Fibroblast of skin of right biceps (primary cell): ENCODE measurements at places on chromosomes 7 and 10.

DNA sequence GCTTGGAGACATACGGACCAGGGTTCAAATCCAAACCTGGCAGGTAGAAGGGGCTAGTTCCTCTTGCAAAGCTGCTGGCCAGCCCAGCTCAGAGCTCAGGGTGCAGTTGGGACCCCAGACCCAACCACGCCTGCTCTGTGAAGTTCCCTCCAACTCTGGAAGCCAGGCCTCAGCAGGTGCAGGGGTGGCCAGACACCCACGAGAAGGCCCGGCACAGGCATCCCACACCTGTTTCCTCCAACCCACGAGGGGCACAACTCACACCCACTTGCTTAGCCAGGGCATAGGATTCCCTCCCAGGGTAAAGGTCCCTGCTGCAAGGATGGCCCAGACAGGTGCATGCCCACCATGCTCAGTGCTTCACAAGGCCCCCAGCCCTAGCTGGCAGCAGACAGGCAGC lies 262.4 kb downstream of the GRID1 start:
- DNase-seq, result no peak

GRCh38 chr7:32516551-32517100 lies 21.3 kb downstream of the AVL9 start:
- peak; percentile 27 for DNase-seq

GRCh38 chr7:147586526-147586925 lies 1004.0 kb upstream of the C7orf33 start:
- DNase-seq, result peak; percentile 21

DNA sequence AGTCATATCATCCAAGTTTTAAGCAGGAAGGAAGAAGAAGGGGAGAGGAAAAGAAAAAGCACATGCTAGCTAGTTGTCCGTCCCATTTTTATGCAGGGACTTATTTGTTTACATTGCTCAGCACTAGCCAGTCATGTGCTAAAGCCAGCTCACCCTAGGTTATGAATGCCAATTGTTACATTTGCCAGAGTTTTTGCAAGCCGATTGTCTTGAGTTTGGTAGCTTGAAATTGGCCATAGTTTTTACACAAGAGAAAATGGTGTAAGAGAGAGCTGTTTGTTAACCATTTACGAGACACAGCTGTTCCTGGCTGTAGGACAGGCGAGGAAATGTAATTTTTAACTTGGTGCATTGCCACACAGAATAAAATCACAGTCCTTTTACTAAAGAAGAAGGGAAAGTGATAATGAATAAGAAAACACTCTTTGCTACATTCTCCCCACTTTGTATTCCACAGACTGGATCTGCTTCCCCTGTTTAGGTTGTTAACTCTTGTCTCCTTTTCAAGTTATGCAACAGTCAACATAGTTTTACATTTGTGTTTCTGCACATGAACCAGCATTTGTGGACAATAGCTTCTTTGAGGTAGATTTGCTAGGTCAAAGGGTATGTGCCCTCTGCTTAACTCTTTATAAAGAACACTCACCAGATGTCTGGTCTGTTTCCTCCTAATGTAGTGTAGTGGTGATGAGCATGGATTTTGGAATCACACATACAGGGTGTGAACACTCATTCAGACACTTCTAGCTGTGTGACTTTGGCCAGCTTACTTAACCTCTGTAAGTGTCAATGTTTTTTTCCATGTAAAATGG lies 357.2 kb downstream of the LRMDA start:
- no peak for DNase-seq

- no peak for DNase-seq
These were observed 39.4 kb upstream of the CXCL12 start for GRCh38 chr10:44424298-44424697.

- DNase-seq, result no peak
These were observed 7.5 kb downstream of the MTG1 start for GRCh38 chr10:133401500-133401899.

GRCh38 chr7:50307368-50308032 lies 3.0 kb downstream of the IKZF1 start:
- no peak for DNase-seq

DNA sequence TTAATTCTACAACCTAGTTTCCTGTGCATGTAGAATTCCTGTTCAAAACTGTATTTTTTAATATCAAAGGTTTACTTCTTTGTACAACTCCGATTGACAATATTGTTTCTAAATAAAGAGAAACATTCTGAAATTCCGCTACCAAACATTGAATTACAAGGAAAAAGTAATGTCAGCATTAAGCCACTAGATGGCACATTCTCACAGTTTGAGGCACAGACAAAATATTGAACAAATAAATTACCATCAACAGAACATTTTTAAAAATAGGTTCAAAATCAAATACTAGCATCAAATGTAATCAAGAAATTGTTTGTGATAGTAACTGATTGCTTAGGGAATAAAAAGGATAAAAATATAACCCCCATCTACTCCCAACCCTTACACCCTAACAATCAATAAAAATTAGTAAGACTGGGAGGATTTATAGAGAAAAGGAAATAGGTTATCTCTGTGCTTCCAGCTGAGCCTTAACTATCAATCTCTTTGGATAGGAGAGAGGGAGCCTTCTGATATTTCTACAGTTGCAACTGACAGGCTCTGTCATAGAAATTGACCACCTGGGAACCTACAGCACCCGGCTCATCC lies 86.6 kb upstream of the C7orf33 start:
- peak; percentile 33 for DNase-seq

DNA sequence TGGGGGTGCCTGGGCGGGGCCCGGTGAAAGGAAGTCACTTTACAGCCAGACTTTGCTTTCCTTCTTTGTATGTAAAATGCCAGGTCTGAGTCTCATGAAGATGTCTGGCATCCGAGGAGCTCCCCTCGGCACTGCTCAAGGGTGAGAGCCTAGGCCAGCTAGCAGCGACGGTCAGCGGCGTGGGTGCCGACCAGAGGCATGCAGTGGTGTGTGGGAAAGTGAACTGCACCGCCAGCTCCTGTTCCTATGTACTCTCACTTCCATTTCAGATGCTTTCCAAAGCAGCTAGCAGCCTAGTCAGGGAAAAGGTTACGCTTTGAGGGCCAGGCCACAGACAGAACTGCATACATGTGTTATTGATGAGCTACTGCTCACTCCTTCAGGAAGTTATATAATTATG lies 172.8 kb downstream of the ZMYND11 start:
- DNase-seq, result no peak

DNA sequence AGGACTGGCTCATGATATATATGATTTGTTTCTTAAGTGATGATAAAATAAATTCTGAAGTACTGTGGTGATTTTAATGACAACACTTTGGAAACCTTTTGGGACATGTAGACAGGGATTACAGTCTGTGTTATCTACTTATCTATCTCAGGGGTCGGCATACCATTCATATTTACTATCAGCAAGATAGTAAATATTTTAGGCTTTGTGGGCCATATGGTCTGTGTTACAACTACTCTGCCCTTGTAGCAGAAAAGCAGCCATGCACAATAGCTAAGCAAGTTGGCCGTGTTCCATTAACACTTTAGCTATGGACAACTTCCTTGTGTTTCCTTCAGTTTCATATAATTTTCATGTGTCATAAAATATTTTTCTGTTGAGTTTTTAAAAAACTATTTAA lies 97.8 kb upstream of the PRPS1L1 start:
- DNase-seq, result peak; percentile 90

DNA sequence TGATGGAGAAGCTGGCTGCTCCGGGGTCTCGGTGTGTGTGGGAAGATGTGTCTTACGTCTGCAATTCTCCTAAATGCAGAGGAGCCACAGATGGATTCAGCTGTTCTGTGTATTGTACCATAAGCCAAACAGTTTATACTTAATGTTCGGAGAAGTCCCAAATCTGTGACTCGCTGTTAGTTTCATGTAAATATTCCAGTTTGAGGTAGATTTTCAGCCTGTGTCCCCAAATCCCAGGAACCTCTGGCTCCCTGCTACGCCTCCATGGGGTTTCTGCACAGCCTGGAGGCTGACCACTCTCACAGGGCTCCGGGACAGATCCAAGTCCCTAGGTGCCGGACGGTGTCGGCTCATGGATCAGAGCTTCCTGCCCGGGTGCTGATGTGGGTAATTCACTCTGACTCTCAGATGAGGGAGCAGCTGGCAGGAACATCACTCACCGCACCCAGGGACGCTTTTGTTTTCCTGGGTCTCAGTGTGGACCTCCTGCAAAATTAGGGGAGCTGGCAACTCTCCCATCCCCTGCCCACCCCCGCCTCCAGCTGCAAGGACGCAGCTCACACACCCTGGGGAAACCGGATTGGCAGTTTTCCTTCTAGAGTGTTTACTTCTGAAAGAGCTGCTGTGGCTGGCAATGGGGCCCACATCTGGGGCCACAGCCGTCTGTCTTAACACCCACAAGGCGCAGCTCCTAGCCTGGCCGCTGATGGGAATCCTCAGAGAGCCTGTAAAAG lies 421.1 kb upstream of the FOXK1 start:
- DNase-seq, result no peak

DNA sequence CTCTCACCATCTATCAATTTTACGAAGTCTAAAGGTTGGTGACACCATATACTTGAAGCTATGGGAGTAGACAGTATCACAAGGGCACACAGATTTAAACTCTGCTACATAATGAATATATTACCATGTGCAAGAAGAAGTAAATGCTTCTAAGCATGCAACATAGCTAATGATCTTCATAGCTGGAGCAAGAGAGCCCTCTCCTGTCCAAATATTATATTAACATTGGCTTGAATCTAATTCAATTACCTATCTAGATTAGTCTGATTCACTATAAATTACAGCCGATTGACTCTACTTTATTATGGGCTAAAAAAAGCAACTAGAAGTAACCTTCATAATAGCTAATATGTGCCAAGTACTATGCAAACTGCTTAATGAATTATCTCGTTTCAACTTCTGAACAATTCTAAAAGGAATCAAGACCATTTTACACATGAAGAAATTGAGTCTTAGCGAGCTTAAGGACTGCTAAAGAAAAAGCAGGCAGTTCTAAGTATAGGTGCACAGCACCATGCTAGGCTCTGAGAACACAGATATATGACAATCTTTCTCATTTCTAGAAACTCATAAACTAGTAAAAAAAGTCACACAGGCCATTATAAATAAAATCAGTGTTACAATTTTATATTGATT lies 21.9 kb downstream of the FRA10AC1 start:
- DNase-seq, result peak; percentile 37

- DNase-seq, result no peak
These were observed 124.2 kb downstream of the TCERG1L start for GRCh38 chr10:131187274-131187673.

DNA sequence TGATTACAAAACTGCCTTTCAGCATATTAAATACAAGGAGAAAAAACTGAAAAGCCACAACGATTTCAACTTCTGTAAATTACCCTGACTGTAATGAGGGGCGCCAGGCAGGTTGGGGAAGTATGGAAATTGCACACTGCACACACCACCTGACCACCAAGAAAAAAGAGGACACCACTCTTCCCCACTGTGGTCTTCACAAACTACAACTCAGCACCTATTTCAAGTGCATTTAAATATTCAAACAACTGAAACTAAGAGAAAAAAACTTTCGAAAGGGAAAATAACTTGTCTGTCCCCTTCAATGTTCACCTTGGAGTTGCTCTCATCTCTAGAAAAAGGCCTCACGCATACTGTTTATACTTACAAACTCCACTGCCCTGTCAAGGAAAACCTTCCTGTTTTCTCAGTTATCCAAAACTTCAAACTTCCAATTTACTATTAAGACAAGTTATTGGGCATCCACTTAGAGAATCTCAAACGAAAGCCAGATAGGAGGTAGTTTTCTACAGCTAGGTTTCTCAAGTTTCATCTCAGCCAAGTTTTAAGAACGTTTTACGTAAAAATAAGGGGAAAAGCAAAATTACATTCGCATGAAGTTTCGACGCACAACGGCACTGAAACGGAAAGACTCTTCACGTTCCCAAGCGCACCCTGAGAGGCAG lies 1.4 kb downstream of the LARP4B start:
- no peak for DNase-seq

DNA sequence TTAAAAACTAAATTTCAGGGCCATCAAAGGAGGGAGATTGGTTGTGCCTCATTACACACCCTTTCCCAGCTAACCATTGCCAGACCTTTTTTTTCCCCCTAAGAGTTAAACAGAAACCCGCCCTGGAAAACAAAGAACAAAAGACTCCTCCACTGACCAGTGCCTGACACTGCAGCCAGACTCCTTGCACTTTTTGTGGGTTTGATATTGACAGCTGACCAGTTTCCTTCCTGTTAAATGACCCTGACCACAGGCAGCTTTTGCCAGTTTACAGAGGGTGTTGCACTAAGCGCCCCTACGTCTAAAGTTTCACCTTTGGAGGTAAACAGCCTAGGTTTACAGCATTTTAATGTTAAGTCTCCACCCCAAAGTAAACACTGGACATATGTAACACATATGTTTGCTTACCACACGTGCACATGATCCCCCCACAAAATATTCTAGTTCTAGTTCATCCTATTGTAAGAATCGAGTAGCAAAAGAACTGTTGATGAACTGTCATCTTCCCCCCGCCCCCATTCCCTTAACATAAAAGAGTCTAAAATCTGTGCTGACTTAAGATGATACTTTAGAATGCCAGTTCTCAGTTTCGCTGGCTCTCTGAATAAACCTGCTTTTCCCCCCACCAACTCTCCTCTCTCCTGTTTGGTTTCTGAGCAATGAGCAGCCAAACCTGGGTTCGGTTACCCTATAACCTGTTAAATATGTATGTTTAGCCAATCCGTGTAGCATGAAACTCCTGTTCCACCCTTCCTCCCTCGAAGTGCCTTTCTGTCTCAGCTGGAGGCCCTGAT lies 38.0 kb downstream of the FOXI2 start:
- DNase-seq, result no peak

DNA sequence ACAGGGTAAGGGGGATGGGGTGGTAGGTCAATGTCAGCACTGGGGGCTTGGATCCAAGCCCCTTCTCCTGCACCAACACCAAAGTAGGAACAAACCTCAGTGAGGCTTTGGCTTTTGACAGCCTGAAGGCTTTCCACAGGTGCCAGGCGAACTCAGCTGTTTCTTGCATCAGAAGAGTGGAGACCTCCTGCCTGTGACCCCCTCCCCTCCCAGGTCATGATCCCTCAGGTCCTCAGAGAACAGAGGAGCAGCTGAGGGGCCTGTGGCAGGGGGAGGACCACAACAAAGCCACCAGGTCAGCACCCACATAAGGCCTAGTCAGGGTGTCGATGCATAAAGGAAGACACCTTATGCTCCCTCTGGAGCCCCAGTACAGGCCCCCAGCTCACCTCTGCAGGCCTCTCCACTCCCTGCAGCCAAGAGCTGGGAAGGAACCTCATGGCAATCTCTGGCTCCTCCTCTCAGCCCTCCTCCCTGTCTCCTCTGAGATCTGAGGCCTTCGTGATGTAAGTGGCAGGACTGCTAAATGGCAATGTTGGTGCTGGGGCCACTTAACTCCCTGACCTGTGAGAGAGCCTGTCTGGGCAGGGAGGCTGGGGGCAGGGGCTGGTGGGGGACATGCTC lies 19.1 kb upstream of the PRRT4 start:
- no peak for DNase-seq

GRCh38 chr10:31075434-31075833 lies 43.8 kb upstream of the ZNF438 start:
- DNase-seq, result peak; percentile 95

- DNase-seq, result no peak
These were observed 5.6 kb downstream of the RAPGEF5 start for GRCh38 chr7:22351329-22351692.

GRCh38 chr10:122018491-122018890 lies 29.5 kb downstream of the TACC2 start:
- DNase-seq, result no peak

- DNase-seq, result no peak
These were observed 97.7 kb upstream of the EFCAB10 start for GRCh38 chr7:105678811-105679495.
